GM23248 (cell line): ENCODE measurements at places on chromosomes 1 and 21. TPM values are rescaled to one million over a fixed set of nuclear protein-coding genes. Genes with fewer than 3 reads are reported as not detected.

DNA sequence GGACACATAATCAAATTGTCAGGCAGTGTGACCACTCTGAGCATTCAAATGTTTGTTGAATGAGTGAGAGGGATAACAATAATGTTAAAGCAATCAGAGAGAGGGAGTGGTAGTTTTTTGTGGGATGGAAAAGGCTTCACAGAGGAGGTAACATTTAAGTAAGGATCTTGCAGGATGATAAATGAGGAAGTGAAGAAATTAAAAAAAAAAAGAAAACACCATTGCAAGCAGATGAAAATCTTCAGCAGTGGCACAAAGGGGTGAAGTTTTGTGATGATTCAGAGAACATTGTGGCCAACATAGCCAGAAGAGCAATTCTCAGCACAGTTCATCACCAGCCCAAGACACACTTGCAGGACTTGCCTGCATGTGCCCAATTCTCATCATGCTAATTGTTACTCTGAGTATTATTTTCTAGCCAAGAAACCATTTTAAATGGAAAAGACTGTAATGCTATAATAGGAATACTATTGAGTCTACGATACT lies 35.0 kb downstream of the OVGP1 start:
- DNase-seq = no peak

DNA sequence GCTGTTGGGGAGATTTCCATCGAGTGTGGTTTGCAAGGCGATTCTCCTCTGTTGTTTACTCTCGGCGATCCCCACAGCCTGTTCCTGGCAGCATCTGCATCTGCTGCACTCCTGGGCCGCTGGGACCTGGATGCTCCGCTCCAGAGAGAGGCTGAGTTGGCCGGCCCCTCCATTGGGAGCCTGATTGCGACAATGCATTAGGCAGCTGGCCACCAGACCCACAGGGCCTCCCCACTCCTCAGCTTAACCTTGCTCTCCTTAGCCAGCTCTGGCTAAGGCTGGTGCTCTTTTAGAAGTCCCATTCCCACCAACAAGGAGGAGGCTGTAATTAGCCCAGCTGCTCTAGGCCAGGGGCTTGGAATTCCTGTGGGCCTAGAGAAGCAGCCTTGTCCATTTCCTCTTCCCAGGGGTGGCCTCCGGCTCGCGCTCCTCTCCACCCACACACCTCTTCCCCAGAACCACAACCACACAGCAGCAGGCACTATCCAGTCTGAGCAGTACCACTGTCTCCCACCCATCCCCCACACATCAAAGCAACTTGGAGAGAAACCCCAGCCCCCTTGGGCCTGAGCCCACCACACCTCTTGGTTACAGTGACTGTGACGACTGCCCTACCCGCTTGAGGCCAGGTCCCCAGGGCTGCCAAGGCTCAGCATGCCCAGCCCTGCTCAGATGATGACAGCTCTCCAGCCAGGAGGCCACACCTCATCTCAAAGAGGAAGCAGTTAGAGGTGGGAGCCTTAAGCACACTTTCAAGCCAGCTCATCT lies 193.8 kb upstream of the EDN2 start:
- DNase-seq = peak; percentile 63

GRCh38 chr1:167761400-167761799 lies 39.6 kb downstream of the MPZL1 start:
- DNase-seq = no peak

DNA sequence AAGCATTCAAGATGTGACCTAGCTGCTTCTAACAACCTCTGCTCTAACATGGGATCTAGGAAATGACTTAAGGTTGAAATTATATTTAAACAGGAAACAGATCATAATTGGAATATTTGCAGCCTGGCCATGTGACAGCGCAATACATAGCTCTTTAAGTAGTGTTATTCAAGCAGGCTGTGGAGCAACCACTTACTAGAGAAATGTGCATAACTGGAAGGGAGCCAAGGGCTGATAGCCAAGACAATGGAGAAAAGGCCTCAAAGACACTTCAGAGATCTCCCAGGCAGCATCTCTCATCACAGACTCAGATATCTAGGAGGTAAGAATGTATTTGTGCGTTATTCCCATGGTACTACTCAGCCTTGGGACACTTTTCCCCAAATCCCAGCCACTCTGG lies 823.0 kb upstream of the PRMT6 start:
- no peak for DNase-seq

DNA sequence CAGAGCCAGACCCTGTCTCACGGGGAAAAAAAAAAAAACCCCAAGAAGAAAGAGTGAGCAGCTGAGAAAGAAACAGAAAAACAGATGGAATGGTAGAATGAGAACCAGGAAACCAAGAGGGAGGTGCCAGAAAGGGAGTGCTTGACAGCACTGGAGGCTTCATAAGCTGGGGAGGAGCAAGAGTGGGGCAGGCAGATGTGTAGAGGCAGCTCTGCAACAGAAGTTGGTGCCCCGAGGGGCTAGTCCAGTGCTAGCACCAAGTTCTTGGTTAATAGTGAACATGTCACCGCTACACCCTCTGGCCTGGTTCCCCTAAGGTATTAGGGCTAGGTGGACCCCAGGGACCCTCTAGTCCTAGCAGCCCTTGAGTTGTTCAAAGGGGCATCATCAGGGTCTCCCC lies 98.0 kb downstream of the TGFBR3 start:
- no peak for DNase-seq

DNA sequence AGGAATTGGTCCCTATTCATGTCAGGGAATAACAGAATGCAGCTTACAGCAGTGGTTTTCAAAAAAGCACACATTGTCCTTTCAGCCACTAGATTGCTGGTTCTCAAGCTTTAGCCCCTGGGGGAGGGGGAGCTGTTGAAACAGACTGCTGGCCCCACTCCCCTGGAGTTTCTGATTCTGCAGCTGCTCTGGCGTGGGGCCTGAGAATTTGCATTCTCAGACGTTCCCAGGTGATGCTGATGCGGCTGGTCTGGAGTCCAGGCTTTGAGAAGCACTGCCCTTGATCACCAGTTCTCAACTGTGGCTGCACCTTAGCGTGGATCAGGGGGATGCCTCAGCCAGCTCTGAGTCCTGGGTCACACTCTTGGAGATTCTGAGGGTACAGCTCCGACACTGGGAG lies 62.7 kb upstream of the LAPTM5 start:
- no peak for DNase-seq

- DNase-seq = peak; percentile 19
These were observed 26.6 kb downstream of the LRRC8C start for GRCh38 chr1:89659322-89660081.

GRCh38 chr21:42650033-42650370 lies 3.4 kb upstream of the PDE9A start:
- no peak for DNase-seq

DNA sequence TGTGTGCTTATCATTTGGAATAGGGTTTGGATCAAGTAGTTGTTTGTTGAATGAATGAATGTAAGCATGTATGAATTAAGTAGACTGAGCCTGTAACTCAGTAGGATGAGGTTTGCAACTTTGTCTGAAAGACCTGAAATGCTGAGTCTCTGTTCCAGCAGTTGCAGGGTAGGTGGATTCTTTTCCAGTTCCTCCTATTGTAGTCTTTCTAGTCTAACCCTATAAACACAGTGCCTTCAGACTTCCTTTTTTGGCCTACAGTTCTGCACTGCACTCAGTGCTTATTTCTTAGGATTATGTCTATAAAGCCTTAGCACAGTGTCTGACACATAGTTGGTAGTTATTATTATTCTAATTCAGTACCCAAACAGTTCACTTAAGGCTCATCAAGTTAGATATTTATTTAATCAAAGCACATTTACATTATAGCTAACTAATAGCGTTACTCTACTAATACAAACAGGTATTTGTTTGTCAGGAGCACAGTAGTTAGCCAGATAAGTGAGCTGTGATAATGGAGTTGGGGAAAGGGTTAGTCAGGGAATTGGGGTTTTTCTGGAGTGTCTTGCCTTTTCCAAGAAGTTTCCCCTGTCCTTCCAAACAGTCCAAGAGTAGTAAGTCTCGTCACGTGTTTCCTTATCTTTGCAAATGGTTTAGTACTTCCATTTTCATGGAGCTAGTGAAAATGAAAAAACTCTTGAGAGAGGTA lies 45.0 kb downstream of the ABCD3 start:
- no peak for DNase-seq

- no peak for DNase-seq
These were observed 29.7 kb upstream of the RPL11 start for GRCh38 chr1:23661887-23662286.

GRCh38 chr1:6059866-6060265 lies 14.2 kb downstream of the KCNAB2 start:
- peak; percentile 32 for DNase-seq

GRCh38 chr1:10644307-10645128 lies 151.9 kb downstream of the CASZ1 start:
- DNase-seq = peak; percentile 72

- DNase-seq = no peak
These were observed 185.8 kb downstream of the HS2ST1 start for GRCh38 chr1:87100271-87100670.

DNA sequence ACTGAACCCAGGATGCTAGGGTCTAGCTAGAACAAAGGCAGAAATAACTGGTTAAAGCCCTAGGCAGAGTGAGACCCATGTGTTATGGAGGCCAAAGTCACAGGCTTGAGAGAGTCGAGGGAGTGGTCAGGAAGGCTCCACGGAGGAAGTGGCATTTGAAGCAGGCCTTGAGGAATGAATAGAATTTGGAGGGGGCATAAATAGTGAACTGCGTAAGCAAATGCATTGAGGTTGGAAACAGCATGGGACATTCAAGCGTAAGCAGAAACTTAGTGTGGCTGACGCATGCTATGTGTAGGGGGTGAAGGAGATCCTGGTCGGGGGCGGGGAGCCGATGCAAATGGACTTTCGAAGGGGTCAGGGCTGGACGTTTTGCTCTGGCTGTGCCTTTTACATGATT lies 11.5 kb downstream of the AZIN2 start:
- DNase-seq = no peak

GRCh38 chr1:87393445-87394085 lies 64.9 kb downstream of the LMO4 start:
- no peak for DNase-seq

DNA sequence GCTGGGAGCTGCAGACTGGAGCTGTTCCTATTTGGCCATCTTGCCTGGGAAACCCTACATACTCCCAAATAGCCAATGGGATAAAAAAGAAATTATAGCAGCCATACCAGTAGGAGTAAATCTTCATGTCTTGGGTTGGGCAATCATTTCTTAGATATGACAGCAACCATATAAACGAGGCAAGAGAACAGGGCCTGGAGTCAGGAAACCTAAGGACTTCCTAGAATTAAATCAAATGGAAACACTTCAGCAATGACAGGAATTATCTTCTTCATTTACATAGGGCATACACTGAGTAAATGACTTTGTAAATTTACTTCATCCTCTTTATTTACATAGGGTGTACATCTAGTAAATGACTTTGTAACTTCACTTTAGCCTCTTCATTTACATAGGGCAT lies 286.6 kb upstream of the POGK start:
- no peak for DNase-seq

DNA sequence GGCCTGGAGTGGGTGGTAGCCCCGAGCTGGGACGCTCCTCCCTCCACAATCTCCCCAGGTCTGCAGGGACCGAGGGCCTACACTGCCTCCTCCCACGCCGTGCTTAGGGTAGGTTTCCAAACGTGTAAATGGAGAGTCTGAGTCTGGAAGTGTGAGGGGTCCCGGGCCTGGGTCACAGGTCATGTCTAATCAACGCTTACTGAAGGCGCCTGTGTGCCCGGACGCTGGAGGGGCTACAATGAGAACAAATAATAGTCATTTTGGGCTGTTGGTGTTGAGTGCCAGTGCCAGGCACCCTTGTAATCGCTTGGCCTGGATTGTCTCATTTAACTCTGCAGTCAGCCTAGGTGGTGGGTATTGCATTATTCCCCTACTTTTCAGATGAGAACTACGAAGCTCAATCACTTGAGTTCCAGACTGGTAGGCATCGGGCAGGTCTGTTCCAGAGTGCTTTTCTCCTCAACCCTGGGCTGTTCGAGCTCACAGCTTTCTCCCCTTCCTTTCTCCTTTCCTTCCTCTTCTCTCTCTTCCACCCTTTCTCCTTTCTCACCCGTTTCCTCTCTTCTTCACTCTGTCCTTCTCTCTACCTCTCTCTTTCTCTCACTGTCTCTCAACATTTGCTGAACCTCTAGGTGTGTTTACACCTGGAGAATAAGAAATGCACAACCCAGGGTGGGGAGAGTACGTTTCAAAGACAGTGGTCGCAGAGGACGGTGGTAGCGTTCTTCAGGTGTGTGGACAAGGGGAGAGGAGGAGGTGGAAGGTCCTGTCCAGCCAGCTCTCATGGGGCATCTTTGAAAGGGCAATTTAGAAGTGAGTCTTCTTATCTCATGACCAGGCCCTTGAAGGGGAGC lies 883 bp downstream of the SLC66A1 start:
- DNase-seq = no peak

DNA sequence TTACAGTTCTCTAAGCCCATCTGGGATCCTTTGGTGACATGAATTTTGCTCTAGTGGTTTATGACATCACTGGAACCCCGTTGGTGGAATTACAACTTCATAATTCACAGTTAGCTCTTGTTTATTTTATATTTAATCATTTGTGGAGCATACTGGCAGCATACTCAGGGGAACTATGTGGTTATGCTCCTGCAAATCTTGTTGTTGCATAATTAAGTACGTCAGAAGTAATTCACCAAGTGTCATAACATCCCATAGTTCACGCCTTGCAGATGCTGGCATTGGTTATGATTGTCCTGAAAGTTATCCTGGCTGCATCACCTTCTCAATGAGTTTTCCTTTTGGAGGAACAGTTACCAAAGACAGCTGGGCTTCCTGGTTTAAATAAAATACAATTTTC lies 16.5 kb downstream of the PRRX1 start:
- DNase-seq = peak; percentile 85

- peak; percentile 93 for DNase-seq
These were observed at the start of gene DPM3 for GRCh38 chr1:155139895-155140629. Gene DPM3, minus strand, starts transcription at chr1:155140531. Its CDS starts 291 bp downstream, at chr1:155140240.

DNA sequence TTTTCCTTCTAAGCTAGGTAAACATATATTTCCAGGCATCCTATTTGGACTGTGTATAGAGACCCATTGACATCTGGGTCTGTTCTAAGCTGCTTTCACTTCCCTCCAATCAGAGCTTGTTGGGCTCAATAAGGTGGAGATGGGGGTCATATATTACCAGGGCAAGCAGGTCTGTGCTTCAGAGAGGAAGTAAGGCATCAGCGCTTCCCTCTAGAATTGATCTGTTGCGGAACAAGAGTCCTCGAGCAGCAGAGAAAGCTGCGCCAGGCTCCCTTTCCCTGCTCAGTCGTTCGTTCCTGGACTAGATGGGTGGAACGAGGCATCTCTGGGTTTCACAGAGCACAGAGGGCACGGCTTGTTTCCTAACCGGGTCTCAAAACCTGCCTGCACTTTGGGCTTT lies 63.5 kb downstream of the DISC1 start:
- DNase-seq = no peak

Gene SPRR1B
- not detected in 2 replicates for polyA plus RNA-seq

Gene CA6
- polyA plus RNA-seq = not detected in 2 replicates

Gene CRNN
- not detected in 2 replicates for polyA plus RNA-seq

Gene CCSAP
- polyA plus RNA-seq = 3.4 and 3.5 TPM in 2 replicates

Gene SLAMF8
- 0.16 TPM in 1 of 2 replicates, not detected in the other for polyA plus RNA-seq

Gene COL16A1
- 67.3 and 68.7 TPM in 2 replicates for polyA plus RNA-seq

Gene AZIN2
- 2.8 and 4.4 TPM in 2 replicates for polyA plus RNA-seq

Gene CBR3
- polyA plus RNA-seq = 28.1 and 28.3 TPM in 2 replicates

Gene CASZ1
- 0.11 and 0.46 TPM in 2 replicates for polyA plus RNA-seq

Gene SPRR2G
- not detected in 2 replicates for polyA plus RNA-seq

Gene KRTAP7-1
- polyA plus RNA-seq = not detected in 2 replicates

Gene KRTAP21-2
- not detected in 2 replicates for polyA plus RNA-seq

Gene PAQR6
- 0.38 and 0.81 TPM in 2 replicates for polyA plus RNA-seq

Gene PROK1
- polyA plus RNA-seq = not detected in 2 replicates

Gene AMY1A
- not detected in 2 replicates for polyA plus RNA-seq
